ENCODE measurements at places on chromosomes 1 and 21.

GRCh38 chr1:65971547-65971946 is 178.9 kb downstream of the PDE4B start:
- no peak for DNase-seq

DNA sequence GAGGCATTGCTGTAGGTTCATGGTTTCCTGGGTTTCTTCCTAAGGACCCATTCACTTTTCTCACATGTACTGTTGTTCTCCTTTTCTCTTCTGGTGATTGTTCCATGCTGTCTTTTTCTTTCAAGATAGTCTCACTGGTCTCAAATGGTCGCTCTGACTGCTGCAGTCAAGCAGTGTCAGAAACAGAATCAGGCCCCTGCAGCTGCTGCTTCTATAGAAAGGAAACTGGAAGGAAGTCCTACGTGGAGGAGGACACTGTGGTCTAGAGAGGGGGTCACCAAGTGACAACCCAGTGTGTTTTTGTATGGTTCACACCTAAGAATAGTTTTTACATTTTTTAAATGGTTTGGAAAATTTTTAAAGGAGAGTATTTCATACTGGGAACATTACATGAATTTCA is 2.4 kb downstream of the NECAP2 start:
- no peak for DNase-seq

DNA sequence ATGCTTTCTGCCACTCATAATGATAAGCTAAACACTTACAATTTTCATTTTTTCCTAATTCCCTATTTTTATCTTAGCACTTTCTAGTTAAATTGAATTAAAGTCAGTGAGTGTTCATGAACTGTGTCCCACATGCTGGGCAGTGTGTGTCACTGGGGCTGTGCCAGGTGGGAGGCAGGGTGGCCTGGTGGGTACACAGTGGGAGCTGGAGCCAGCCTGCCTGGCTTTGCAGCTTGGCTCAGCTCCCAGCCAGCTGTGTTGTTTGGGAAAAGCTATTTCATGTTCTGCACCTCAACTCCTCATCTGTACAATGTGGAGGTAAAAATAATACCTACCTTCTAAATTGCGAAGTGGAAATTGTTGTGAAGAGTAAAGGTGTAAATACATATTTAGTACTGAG is 238.4 kb downstream of the PLA2G4A start:
- no peak for DNase-seq

- DNase-seq: no peak
Observed at GRCh38 chr1:41874903-41875411, 43.8 kb downstream of the HIVEP3 start.

- DNase-seq: no peak
Observed at GRCh38 chr21:39852726-39853500, 14.3 kb upstream of the PCP4 start.

- no peak for DNase-seq
Observed at GRCh38 chr1:221335161-221336101, 406.5 kb downstream of the DUSP10 start.

Measured in NCI-H1436 treated with DMSO at 0.1 percent for 48 hours (cell line).